ENCODE measurements at places on chromosomes 2 and 18. TPM values are rescaled to one million over a fixed set of nuclear protein-coding genes. Genes with fewer than 3 reads are reported as not detected.

- H3K4me1 ChIP-seq = no peaks in the 10 kb centered on the region
- H3K36me3 ChIP-seq = no peaks in the 10 kb centered on the region
- no peak overlapping the region for H3K27ac ChIP-seq
- no peaks in the 10 kb centered on the region for H3K27me3 ChIP-seq
- DNase-seq = no peak
- H3K4me3 ChIP-seq = no peak overlapping the region
Observed at GRCh38 chr2:239640210-239640609, 239.4 kb upstream of the HDAC4 start.

- DNase-seq = no peak
- H3K36me3 ChIP-seq = no peaks in the 10 kb centered on the region
- no peak overlapping the region for H3K4me3 ChIP-seq
- H3K27me3 ChIP-seq = no peaks in the 10 kb centered on the region
- H3K27ac ChIP-seq = no peak overlapping the region
Observed at GRCh38 chr2:158734442-158734841, 60.7 kb upstream of the DAPL1 start.

DNA sequence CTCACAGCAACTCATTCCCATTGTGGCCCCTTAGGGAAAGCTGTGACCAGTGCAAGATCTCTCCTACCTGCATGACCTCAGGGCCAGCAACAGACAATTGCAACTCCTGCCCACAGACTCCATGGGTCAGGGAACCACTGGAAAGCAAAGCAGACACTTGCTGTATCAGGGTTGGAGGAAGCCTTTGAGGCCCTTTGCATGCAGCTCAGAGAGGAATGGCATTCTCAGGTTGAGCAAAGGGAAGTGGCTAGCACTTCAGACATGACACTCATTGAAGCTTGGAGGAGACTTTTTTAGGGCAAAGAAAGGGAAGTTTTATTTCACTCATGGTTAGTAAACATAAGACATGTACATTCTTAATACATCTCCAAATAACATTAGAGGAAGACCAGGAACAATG, 22.1 kb downstream of the IL1F10 start:
- H3K36me3 ChIP-seq = no peaks in the 10 kb centered on the region
- no peak for DNase-seq

GRCh38 chr18:49690312-49690711, 123.0 kb downstream of the ACAA2 start:
- DNase-seq = no peak
- H3K36me3 ChIP-seq = no peaks in the 10 kb centered on the region
- H3K27ac ChIP-seq = no peak overlapping the region
- no peak overlapping the region for H3K4me3 ChIP-seq

DNA sequence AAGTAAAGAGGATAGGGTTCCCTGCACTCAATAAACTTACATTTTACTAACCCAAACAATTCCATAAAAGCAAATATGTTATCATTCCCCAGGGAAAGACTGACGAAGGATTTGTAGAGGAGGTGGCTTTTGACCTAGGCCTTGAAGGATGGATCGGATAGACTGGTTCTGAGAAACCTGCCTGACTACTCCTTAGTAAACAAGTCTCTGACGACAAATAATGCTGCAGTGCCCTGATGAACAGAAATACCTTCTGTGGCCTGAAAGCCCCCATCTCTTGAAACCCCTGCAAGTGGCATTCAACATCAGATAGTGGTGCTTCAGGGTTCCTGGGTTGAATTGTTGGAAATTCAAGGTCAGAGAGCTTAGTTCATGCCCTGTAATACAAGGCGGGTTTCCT, 19.2 kb downstream of the PRKCE start:
- no peak overlapping the region for H3K27ac ChIP-seq
- no peaks in the 10 kb centered on the region for H3K36me3 ChIP-seq
- no peaks in the 10 kb centered on the region for H3K27me3 ChIP-seq
- DNase-seq = no peak

DNA sequence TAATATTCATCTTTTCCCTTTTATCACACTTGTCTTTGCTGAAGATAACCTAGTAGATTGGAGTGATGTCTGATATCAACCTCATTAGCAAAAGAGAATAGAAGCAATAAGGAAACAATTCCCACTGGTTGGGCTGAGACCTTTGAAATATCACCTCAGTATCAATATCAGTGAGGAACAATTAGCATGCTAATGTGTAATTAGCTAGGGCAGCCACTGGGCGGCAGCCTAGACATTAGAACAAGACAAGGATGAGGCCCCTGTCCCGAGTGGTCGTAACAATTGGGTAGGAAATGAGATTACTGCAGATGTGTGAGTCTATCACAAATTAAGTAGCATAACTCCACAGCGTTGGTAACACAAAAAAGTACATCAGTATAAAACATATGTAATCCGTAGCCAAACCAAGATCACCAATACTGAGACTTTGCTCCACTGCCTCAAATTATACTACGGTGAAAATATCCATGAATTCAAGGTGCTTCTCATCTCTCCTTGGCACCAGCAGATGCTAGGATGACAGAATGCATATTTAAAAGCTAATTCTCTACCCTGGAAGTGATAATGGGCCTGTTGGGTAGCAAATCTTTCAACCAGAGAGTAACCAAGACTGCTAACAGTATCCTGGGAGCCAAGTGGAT, 99.1 kb downstream of the ALPK2 start:
- H3K36me3 ChIP-seq = no peaks in the 10 kb centered on the region
- H3K27ac ChIP-seq = no peak overlapping the region
- no peaks in the 10 kb centered on the region for H3K27me3 ChIP-seq

DNA sequence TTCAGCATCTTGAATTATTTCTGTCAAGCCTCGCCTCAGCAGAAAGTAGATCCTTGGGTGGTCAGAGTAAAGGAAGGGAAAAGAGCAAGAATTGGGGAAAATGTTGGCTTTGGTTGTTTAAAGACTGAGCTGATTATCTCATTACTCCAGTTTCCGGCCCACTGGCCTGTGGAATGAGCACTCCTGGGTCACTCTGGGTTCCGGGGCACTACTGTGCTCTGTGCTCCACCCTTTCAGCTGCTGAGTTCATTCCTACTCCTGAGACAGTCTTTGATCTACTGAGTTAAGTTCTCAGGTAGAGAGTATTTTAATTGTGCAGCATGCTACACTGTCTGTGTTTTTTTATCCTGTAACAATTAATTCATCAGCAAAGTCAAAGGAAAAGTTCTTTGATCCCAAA, 427.7 kb downstream of the CDH2 start:
- DNase-seq = no peak
- no peaks in the 10 kb centered on the region for H3K4me1 ChIP-seq
- no peak overlapping the region for H3K4me3 ChIP-seq

DNA sequence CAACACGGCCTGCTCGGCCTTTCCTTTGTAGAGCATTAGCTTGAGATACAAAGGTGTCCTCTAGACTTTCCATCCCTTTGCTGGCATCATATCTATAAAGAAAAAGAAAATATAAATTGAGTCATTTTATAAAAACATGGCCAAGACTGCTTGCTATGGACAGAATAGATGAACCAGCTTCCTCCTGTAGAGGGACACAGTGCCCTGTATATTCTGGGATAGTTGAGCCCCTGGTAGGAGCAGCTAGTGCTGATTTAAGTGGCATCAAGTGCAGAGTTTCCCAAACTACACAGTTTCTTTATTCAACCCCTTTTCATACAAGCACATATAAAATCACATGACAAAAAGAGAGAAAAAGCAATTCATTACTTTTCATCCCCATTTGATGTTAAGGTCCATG, 47.9 kb downstream of the GEMIN6 start:
- no peak overlapping the region for H3K4me3 ChIP-seq
- no peak for DNase-seq
- H3K27me3 ChIP-seq = no peaks in the 10 kb centered on the region
- no peaks in the 10 kb centered on the region for H3K4me1 ChIP-seq
- H3K36me3 ChIP-seq = peaks cover 4% of the 10 kb centered on the region

GRCh38 chr18:77495079-77495478, 245.4 kb downstream of the GALR1 start:
- no peaks in the 10 kb centered on the region for H3K27me3 ChIP-seq
- DNase-seq = no peak
- no peaks in the 10 kb centered on the region for H3K4me1 ChIP-seq

- DNase-seq = no peak
- H3K27ac ChIP-seq = no peak overlapping the region
- no peaks in the 10 kb centered on the region for H3K27me3 ChIP-seq
- peaks cover 2% of the 10 kb centered on the region for H3K4me1 ChIP-seq
Observed at GRCh38 chr2:134636714-134637113, 82.1 kb downstream of the TMEM163 start.

- H3K27ac ChIP-seq = no peak overlapping the region
- H3K27me3 ChIP-seq = no peaks in the 10 kb centered on the region
- no peak for DNase-seq
- no peaks in the 10 kb centered on the region for H3K4me1 ChIP-seq
- no peaks in the 10 kb centered on the region for H3K36me3 ChIP-seq
- no peak overlapping the region for H3K4me3 ChIP-seq
Observed at GRCh38 chr18:77021075-77021474, 111.5 kb downstream of the MBP start.

DNA sequence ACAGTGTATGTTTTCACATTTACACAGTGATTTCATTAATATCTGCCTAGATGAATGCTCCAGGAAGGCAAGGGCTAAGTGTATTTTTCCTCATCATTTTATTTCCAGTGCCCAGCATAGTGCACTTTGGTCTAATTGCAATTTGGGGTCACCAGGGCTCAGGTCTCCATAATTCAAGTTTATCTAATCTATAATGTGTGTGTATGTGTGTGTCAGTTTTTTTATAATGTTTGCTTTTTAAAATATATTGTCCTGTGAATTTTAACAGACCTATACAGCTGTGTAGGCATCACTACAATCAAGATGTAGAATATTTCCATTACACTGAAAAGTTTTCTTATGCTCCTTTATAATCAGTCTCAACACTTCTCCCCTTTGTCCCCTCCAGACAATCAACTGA, 620.4 kb downstream of the STK39 start:
- no peaks in the 10 kb centered on the region for H3K36me3 ChIP-seq
- H3K4me3 ChIP-seq = no peak overlapping the region
- no peaks in the 10 kb centered on the region for H3K4me1 ChIP-seq

GRCh38 chr2:204228169-204228886, 291.8 kb downstream of the ICOS start:
- no peaks in the 10 kb centered on the region for H3K4me1 ChIP-seq
- no peak for DNase-seq
- no peaks in the 10 kb centered on the region for H3K36me3 ChIP-seq

- no peak overlapping the region for H3K4me3 ChIP-seq
- no peaks in the 10 kb centered on the region for H3K27me3 ChIP-seq
- H3K36me3 ChIP-seq = no peaks in the 10 kb centered on the region
- H3K27ac ChIP-seq = no peak overlapping the region
- H3K4me1 ChIP-seq = no peaks in the 10 kb centered on the region
Observed at GRCh38 chr2:43685357-43685756, 9.1 kb upstream of the C1GALT1C1L start.

DNA sequence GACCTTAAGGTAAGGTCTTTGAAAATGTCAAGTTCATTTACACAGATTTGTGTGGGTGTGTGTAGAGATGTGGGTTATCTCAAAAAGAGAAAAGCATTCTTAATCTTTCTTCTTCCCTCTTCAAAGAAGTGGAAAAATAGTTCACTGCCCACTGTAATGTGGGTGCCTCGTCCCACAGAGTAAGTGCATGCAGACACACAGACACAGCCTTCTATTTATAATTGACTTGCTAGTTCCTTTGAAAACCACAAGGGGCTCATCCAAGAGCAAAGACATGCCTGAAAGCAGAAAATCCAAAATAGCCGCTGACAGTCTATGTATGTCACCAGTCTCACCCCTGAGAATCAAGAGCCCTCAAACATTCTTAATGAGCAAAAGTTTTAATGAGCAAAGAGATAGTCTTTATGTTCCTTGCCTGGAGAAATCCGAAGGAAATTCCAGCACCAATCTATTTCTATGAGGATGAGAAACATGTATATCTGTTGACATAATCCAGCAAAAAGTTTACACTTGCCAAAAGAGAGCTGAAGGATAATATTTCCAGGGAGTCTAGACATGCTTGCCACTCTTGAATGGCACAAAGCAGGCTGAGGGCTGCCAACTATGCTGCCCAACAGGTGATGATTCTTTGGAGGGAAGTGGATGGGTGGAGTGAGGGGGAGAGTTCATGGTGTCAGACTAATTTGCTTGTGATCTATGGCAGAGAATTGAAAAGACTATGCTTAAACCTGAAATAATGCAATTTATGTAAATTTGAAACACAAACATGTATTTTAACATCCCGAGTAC, 93.9 kb downstream of the ACVR1 start:
- H3K4me3 ChIP-seq = no peak overlapping the region
- H3K27ac ChIP-seq = no peak overlapping the region
- H3K4me1 ChIP-seq = peaks cover 5% of the 10 kb centered on the region
- no peaks in the 10 kb centered on the region for H3K27me3 ChIP-seq
- H3K36me3 ChIP-seq = peaks cover 7% of the 10 kb centered on the region

DNA sequence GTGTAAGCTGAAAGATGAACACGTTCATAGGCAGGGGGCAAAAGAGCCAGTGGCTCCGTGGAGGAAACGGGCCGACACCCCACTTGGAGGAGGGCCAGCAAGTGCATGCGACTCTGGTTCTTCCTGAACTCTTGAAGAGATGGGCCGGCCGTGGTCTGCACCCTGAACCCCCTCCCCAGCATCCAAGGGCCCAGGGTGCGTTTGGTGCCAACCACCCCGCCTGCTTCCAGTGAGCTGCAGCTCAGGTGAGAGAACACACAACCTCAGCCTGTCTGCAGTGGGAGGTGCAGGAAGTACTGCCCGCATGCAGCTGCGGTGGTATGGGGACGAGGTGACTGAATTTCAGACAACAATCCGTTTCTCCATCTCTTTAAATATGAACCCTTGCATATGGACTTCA, 58.9 kb downstream of the ADNP2 start:
- no peak overlapping the region for H3K27ac ChIP-seq
- H3K4me1 ChIP-seq = no peaks in the 10 kb centered on the region
- no peak for DNase-seq
- no peak overlapping the region for H3K4me3 ChIP-seq

GRCh38 chr18:7273301-7273921, 42.5 kb downstream of the LRRC30 start:
- no peak overlapping the region for H3K27ac ChIP-seq
- H3K4me3 ChIP-seq = no peak overlapping the region
- no peaks in the 10 kb centered on the region for H3K4me1 ChIP-seq
- peak; percentile 80 for DNase-seq

DNA sequence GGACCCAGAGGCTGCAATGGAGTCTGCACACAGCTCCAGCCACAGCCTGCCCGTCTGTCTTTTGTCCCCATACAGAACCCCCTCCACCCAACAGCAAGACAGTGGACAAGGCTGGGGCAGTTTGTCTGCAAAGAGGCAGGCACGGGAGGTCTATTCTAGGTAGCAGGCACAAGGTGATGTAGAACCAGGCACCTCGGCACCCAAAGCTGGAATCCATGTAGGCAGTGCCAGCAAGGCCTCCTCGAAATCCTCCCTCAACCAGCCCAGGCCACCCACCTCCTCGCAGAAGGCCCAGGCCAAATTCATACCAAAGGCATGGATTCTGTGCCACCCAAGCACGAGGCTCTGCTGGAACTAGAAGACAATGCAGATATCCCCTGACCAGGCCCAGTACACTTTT, 179.2 kb downstream of the TNS1 start:
- no peaks in the 10 kb centered on the region for H3K4me1 ChIP-seq
- H3K4me3 ChIP-seq = no peak overlapping the region
- no peak overlapping the region for H3K27ac ChIP-seq
- H3K27me3 ChIP-seq = no peaks in the 10 kb centered on the region
- H3K36me3 ChIP-seq = peaks cover 11% of the 10 kb centered on the region
- DNase-seq = no peak

FHOD3 gene
- total RNA-seq = 31.2 TPM

LONRF2 gene
- total RNA-seq = 10.3 TPM

ST6GAL2 gene
- total RNA-seq = 49.1 TPM

HNMT gene
- total RNA-seq = 35.8 TPM

IFIH1 gene
- total RNA-seq = 22.1 TPM

PMAIP1 gene
- 1.3 TPM for total RNA-seq

CUL3 gene
- 65.1 TPM for total RNA-seq

CELF4 gene
- not detected for total RNA-seq

UGT1A5 gene
- not detected for total RNA-seq

LYG1 gene
- total RNA-seq = 1.8 TPM

NFE2L2 gene
- 101 TPM for total RNA-seq

DES gene
- total RNA-seq = 282 TPM

SPDYA gene
- total RNA-seq = 5.3 TPM

Data from aorta (tissue), 5 donors.